ENCODE measurements at places on chromosomes 4 and X.
A peak's percentile ranks its signal among the peaks of the same experiment; 100 is the strongest.

- DNase-seq: no peak
These were observed 10.9 kb downstream of the TMA16 start for GRCh38 chr4:163505374-163505773.

DNA sequence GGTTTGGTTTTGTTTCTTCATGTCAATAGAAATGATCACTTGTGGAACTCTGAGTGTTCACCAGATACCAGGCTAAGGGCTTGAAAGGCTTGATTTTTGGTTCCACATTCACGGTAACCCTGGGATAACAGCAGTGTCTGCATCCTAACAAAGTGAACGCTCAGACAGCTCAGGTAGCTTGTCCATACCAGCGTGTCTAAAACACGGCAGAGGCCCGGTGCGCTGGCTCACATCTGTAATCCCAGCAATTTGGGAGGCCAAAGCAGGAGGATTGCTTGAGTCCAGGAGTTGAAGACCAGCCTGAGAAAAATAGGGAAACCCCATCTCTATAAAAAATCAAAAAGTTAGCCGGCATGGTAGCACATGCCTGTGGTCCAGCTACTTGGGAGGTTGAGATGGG lies 49.0 kb downstream of the HTRA3 start:
- no peak for DNase-seq

- DNase-seq: no peak
These were observed 67.1 kb downstream of the FAAH2 start for GRCh38 chrX:57353472-57354132.

- no peak for DNase-seq
These were observed 27.2 kb downstream of the FAAH2 start for GRCh38 chrX:57313583-57314215.

GRCh38 chr4:13523591-13524503 lies 20.5 kb downstream of the NKX3-2 start:
- no peak for DNase-seq

GRCh38 chr4:102541697-102542096 lies 40.5 kb downstream of the NFKB1 start:
- no peak for DNase-seq

- no peak for DNase-seq
These were observed 1724.5 kb downstream of the C4orf33 start for GRCh38 chr4:130820448-130820847.

- no peak for DNase-seq
These were observed 80.0 kb downstream of the SH3KBP1 start for GRCh38 chrX:19807414-19807813.

DNA sequence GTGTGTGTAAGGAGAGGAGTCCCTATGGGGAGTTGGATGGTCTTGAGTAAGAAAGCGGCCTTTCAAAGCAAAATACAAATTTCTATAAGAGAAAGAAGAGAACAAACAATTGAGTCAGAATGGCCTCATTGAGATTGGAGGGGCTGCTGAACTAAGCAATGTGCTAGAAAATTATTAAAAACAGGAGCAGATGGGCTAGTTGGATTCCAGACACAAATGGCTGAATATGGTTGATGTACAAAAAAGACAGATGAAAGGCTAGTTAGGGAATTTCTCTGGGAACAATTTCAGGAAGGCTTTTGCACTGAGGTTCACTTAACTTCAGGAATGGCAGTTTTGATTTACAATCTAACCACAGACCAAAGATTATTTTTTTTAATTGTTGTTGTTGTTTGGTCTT lies 1806.8 kb upstream of the TENM3 start:
- DNase-seq: no peak

DNA sequence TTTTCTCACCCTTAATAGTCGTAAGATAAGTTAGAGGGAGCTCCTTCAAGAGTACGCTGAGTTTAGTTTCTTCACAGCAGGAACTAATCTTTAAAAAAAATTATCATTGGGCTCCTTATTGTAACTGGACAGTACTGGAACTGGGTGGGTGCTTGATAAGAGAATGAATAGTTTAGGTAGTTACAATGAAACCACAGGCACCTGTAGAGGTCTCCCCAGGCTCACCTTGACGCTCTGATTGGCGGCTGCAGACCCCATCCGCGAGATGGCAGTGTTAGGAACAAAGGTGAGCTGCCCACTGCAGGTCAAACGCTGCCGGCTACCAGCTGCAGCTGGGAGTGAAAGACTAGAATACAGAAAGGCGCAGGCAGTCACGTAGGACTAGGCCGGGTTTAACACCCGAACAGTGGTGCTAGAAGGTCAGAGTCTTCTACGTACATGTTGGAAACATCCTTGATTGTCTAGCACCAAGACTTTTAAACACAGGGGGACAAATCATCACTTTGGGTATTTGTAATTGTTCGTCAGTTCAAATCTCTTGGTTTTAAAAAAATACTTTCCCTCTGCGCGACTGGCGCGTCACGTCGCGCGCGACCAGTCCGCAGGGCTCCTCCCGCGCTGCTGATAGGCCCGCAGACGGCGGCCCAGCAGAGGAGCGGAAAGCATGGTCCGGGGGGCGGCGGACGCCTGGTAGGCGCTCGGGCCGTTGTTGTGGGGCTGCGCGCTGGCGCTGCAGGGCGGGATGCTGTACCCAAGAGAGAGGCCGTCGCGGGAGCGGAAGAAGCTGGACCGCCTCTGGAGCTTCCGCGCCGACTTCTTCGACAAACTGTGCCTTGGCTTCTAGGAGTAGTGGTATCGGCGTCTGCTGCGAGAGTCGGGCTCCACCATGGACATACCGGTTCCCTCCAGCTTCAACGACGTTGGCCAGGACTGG lies 45.6 kb downstream of the SMARCA5 start:
- DNase-seq: peak; percentile 81

- DNase-seq: no peak
These were observed 76.1 kb downstream of the NWD2 start for GRCh38 chr4:37320513-37321235.

DNA sequence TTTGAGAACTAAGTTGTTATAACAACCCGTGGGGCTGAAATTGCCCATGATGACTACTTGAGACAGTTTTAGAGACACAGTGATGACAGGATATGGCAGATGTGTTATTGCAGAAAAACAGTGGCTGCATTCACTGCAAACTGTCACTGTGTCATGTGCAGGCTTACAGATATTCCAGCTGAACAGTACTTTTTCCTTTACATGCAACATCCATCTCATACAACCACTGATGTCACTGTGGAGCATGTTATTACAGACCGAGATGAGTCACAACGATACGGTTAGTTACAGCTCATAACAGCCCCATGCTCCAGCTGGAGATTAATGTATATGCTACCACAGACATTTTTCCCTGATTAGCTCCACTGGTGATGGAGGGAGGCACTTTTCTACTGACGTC lies 207.4 kb downstream of the TMA16 start:
- no peak for DNase-seq

- no peak for DNase-seq
These were observed 165.3 kb upstream of the BCOR start for GRCh38 chrX:40263014-40263560.

DNA sequence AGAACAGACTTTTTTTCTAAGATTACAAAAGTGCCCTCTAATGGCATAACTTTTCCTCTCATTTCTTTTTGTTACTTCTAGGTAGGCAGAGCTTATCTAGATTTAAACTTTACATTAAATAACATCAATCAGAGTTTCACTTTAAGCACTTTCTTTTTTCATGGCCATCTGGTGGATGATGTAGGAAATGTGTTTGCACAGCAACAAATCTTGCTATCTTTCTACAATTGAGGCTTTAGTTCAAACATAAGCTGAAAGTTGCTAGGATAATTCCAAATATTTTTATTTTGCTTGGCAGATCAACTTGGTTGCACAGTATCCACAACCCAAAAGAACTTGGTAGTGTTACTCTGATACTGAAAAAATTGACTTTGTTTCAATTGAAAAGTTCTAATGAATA lies 22.0 kb downstream of the NDNF start:
- DNase-seq: no peak

- DNase-seq: no peak
These were observed 187.1 kb upstream of the C1QTNF7 start for GRCh38 chr4:15240764-15241163.

- DNase-seq: no peak
These were observed 238.5 kb downstream of the PRR32 start for GRCh38 chrX:127057891-127058619.

DNA sequence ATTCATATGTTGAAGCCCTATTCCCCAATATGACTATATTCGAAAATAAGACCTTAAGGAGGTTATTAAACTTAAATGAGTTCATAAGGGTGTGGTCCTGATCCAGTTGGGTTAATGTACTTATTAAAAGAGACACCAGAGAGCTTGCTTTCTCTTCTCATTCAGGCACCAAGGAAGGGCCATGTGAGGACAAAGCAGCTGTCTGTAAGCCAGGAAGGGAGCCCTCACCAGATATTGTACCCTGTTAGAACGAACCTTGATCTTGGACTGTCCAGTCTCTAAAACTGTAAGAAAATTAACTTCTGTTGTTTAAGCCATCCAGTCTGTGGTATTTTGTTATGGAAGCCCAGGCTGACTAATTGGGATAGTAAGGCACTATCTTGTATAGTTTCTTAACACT lies 9.1 kb upstream of the YTHDC1 start:
- DNase-seq: no peak

- no peak for DNase-seq
These were observed 216.7 kb downstream of the HS6ST2 start for GRCh38 chrX:132741689-132742088.

GRCh38 chr4:26407476-26407875 lies 82.8 kb downstream of the CCKAR start:
- no peak for DNase-seq

- DNase-seq: no peak
These were observed 6.5 kb downstream of the PNMA6E start for GRCh38 chrX:153394612-153395011.

Data from CD4-positive, alpha-beta T cell (primary cell).